Neural crest cell (in vitro differentiated cells): ENCODE measurements at places on chromosomes 12 and 14.
A peak's percentile ranks its signal among the peaks of the same experiment; 100 is the strongest.

- no peak for DNase-seq
Observed at GRCh38 chr12:77914081-77914488, 83.4 kb downstream of the NAV3 start.

DNA sequence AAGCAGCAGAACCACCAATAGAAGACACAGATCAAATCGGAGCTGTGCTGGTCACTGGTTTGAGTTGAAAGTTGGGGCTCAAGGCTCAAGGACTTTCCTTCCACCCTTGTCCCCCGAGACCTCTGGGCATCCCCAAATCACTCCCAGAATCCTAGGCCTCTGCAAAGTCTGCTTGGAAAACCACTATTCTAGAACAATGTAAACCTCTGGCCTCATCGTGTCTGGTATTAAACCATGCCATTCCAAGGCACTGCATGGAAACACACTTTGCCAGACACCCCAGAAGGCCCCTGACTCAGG, 288.0 kb downstream of the DPF3 start:
- DNase-seq, result no peak

DNA sequence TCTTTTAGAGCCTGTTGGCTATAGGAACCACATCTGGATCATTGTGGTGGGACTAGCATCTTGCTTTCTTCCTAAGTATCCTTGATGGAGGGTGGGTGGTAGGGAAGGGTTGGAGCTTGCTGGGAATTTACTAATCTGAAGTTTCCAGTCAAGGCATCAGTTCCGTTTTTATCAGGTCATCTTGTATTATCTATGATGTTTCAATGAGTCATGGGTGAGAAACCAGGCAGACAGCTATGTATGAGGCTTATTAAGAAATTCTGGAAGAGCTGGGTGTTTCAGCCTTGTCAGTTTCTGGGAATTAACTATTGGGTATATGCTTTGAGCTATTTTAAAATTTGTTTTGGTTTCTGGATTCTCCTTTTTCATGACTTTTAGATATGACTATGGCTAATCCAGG, 11.3 kb downstream of the TSFM start:
- DNase-seq, result no peak

GRCh38 chr12:6958609-6959057, 7.5 kb downstream of the PTPN6 start:
- DNase-seq, result no peak

GRCh38 chr14:52063052-52063462, 5.8 kb downstream of the NID2 start:
- DNase-seq, result no peak

DNA sequence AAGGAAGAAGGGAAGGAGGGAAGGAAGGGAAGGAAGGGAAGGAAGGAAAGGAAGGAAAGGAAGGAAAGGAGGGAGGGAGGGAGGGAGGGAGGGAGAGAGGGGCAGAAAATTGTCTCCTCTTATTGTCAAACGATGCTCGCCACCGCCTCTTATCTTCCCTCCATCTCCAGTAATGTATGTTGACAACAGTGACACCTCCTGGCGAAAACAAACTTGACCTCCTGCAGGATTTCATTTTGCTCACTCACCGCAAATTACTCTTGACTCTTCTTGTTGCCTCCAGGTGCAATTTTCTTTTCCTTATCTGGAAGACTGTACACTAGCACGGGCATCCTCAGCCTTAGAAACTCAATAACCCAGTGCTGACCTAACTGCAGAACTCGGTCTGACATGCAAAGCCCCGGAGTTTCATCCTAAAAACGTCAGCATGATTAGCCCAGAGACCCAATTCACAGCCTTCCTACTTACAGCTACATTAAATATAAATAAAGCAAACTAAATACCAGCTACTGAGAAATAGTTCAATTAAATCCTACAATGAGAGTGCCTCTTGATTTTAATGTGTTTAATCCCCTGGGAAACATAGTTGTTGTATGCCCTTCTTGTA, 512.4 kb upstream of the TMPO start:
- DNase-seq, result peak; percentile 62

DNA sequence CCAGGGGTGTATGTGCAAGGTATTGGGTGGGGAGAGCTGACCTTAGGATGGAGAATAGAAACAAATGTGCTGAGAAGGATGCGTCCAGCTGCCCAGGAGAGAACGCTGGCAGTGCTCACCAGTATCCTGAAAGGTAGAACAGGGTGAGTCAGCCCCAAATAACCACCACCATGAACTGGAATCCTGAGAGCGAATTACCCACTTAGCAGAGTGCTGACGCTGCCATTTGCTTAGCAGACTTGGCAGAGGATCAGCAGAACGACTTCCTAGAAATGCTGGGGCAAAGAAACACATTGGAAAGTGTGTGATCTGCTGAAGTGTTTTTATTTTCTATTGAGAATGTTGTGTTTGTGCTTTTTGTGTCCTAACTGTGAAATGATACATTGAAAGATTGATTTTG, 213.6 kb downstream of the ADGRD1 start:
- DNase-seq, result no peak

- DNase-seq, result no peak
Observed at GRCh38 chr12:110012137-110012536, 12.9 kb downstream of the ANKRD13A start.

- no peak for DNase-seq
Observed at GRCh38 chr14:54189748-54190354, 207.0 kb upstream of the CDKN3 start.

DNA sequence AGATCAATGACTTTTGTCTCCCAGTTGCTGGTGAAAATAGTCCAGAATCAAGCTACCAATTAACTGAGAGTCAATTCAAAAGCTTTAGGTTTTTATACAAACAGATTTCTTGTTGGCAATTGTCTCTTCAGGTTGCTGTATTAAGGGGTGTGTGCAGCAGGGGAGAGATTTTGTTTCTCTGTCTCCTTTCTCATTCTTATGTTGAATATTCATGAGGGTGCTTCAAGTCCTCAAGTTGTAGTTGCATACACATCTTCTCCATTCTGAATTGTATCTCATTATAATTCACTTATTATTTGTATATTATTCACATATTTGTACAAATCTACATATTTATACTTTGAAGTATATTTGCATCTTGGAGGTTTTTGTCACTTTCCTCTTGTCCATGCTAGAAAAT, 126.7 kb upstream of the PTPRQ start:
- DNase-seq, result no peak
